ENCODE measurements at places on chromosomes 3 and 15.

DNA sequence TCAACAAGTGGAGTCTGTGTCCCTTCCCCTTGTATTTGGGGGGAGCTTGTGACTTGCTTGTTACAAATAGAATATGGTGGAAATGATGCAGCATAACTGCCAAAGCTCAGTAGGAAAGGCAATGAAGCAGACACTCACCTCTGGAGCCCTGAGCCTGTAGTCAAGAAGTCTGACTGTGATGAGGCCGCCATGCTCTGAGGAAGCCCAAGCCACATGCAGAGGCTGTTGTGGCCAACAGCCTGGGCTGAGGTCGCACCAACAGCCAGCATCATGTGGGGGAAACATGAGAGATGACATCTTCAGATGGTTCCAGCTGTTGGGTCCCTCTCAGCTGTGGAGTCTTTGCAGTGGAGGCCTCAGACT lies 161.4 kb downstream of the CHSY1 start:
- no peak for DNase-seq

- no peak for DNase-seq
These were observed 178.9 kb downstream of the SV2B start for GRCh38 chr15:91278951-91279350.

DNA sequence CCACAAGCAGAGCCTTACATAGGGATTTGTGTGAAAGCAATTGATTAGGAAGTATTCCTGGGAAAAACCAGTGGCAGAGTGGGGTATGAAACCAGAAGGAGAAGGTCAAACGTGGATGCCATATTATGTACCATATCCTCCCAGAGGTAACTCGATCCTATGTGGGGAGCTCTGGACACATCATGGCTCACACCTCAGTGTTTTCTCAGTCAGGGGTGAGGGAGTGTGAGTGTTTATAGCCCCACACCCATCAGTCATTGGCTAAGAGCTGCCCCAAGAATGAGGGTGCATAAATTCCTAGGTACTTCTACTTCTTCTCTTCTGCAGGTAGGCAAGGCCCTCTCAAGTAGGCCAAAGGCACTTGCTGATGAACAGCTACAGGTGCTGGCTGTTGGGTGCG lies 28.2 kb upstream of the PDZRN3 start:
- DNase-seq, result no peak

GRCh38 chr3:58754074-58754473 lies 87.5 kb upstream of the FAM3D start:
- peak; percentile 18 for DNase-seq

DNA sequence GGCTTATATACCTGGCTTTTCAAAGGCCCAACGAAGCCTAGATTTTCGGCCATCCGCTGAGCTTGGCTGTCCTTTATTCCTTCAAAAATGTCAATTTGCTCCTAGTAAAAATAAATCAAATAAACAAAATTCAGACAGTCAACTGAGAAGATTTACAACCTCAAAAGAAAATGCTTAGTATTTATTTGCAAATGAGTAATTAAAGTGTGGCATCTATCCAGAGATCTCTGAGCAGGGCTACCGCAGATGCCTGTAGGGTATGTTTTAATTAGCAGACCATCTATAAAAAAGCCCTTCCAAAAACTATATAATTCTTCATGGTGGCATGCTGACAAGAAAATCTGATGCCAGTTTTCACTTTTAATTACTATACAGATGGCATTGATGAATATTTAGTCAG lies 136.2 kb downstream of the SUCLG2 start:
- no peak for DNase-seq

DNA sequence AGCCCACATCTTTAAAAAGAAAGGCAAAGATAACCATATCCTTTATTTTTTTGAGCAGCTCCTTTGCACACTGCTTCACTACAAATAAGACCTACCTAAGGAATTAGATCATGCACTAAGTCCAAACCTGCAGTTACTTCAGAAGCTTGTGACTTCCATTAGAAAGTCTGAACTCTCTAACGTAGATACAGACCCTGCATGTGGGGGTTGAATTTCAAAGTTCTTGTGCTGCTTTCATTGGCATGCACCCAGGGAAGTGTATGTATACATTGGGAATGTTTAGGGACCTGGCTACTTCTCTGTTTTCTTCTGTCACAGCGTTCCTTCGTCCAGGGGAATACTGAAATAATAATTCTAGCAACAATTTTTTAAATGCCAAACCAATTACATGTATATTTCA lies 185.2 kb upstream of the IL12A start:
- no peak for DNase-seq

GRCh38 chr3:14799146-14799545 lies 19.6 kb upstream of the FGD5 start:
- DNase-seq, result no peak
